ENCODE measurements at places on chromosomes 11 and 22. TPM values are rescaled to one million over a fixed set of nuclear protein-coding genes. Genes with fewer than 3 reads are reported as not detected.

FAM111B gene
- polyA plus RNA-seq: 5.3 TPM

- DNase-seq: no peak
Measured at GRCh38 chr22:24463071-24463760, 31.9 kb upstream of the UPB1 start.

DNA sequence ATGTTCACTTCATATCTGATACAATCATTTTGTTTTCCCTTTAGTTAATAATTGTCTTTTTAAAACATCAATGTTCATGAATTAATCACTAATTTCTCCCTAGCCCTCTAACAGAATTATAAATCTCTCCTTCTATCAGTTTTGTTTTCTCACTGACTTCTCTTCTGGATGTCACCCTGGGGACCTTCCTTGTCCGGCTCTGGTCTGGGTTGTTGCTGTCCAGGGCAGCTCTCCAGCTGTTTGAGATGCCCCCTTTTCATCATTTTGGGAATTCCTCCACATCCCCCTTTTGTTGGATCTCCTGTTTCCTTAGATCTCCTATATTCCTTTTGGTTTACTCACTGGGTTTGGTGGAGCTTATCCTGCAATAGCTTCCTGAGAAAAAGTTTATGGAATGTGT lies 35.6 kb upstream of the PSMA1 start:
- DNase-seq: no peak

- peak; percentile 85 for DNase-seq
Measured at GRCh38 chr11:65637794-65638419, at the start of gene SIPA1. Gene SIPA1 (plus strand): TSS chr11:65638101. CDS start chr11:65640922, 2,821 bp downstream.
